ENCODE measurements at places on chromosomes 16 and 17.

DNA sequence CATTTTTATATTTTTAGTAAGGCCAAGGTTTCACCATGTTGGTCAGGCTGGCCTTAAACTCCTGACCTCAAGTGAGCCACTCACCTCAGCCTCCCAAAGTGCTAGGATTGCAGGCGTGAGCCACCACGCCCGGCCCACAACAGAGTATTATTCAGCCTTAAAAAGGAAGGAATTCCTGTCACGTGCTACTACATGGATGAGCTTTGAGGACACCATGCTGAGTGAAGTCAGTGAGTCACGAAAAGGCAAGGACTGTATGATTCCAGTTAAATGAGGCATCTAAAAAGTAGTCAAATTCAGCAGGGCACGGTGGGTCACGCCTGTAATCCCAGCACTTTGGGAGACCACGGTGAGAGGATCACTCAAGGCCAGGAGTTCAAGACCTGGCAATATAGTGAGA is 9.7 kb downstream of the CSF3 start:
- no peak for DNase-seq

- no peak for DNase-seq
These were observed 609.9 kb downstream of the WWOX start for GRCh38 chr16:78709137-78709884.

DNA sequence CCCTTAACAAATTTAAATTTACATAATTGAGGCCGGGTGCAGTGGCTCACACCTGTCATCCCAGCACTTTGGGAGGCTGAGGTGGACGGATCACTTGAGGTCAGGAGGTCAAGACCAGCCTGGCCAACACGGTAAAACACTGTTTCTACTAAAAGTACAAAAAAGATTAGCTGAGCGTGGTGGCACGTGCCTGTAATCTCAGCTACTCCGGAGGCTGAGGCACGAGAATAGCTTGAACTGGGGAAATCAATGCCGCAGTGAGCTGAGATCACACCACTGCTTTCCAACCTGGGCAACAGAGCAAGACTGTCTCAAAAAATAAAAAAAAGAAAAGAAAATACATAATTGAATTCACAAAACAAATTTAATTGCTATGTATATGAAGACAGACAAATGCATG is 56.3 kb upstream of the KIFC3 start:
- DNase-seq = no peak

GRCh38 chr16:82995924-82996441 is 369.2 kb downstream of the CDH13 start:
- DNase-seq = peak; percentile 61

- DNase-seq = no peak
These were observed 12.8 kb downstream of the RECQL5 start for GRCh38 chr17:75654176-75654575.

DNA sequence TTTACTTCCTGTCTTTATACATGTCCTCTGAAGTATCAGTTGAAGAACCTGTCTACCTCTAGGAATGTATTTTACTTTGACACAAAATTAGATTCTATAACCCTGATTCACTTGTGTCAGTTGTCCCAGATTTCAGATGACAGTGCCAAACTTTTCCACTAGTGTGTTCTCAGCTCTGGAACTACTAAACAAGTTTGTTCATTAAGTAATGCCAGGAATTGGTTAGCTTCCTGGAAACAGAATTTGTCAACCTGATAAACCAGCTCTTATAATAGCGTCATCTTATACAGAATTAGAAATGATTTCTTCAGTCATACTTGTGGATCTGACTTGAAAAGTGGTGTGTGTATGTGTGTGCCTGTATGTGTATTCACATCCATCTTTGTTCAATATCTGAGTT is 7.4 kb downstream of the MAP3K3 start:
- no peak for DNase-seq

- DNase-seq = peak; percentile 37
These were observed 9.1 kb downstream of the NUDT16L1 start for GRCh38 chr16:4702466-4702808.

- DNase-seq = no peak
These were observed 392.9 kb upstream of the SALL1 start for GRCh38 chr16:51543971-51544370.

- DNase-seq = no peak
These were observed 220.6 kb downstream of the CDRT15L2 start for GRCh38 chr17:20800146-20800545.

GRCh38 chr17:74185571-74186185 is 17.8 kb upstream of the RPL38 start:
- DNase-seq = no peak

GRCh38 chr16:2987833-2988232 is 7.6 kb upstream of the PKMYT1 start:
- DNase-seq = no peak

- no peak for DNase-seq
These were observed 36.6 kb downstream of the KIAA0513 start for GRCh38 chr16:85064186-85064585.

- peak; percentile 22 for DNase-seq
These were observed 46.4 kb downstream of the ZNF207 start for GRCh38 chr17:32396343-32396742.

- DNase-seq = no peak
These were observed 99.7 kb downstream of the VPS53 start for GRCh38 chr17:614653-615546.

- peak; percentile 53 for DNase-seq
These were observed 2.2 kb upstream of the TRAF4 start for GRCh38 chr17:28741358-28742349.

GRCh38 chr17:10156599-10156947 is 41.8 kb downstream of the GAS7 start:
- no peak for DNase-seq

GRCh38 chr17:41869426-41869825 is 4.2 kb upstream of the KLHL11 start:
- DNase-seq = no peak

GRCh38 chr16:27385398-27385797 is 16.6 kb upstream of the IL21R start:
- DNase-seq = peak; percentile 5

GRCh38 chr16:55955845-55956244 is 80.7 kb upstream of the CES5A start:
- no peak for DNase-seq

- no peak for DNase-seq
These were observed 66.6 kb upstream of the LHX1 start for GRCh38 chr17:36870720-36870999.

GRCh38 chr17:9768381-9768934 is 22.9 kb downstream of the DHRS7C start:
- no peak for DNase-seq

GRCh38 chr17:55731586-55732250 is 9.1 kb upstream of the TMEM100 start:
- DNase-seq = peak; percentile 36

- DNase-seq = no peak
These were observed 88.5 kb downstream of the NPIPB11 start for GRCh38 chr16:29318037-29318436.

GRCh38 chr16:11901091-11901490 is 14.7 kb downstream of the GSPT1 start:
- no peak for DNase-seq

- no peak for DNase-seq
These were observed 136.9 kb upstream of the DYNLRB2 start for GRCh38 chr16:80403894-80404293.

- peak; percentile 25 for DNase-seq
These were observed 2.6 kb downstream of the GPR179 start for GRCh38 chr17:38341035-38341721.

- no peak for DNase-seq
These were observed 84.3 kb upstream of the CREBBP start for GRCh38 chr16:3964686-3965290.

DNA sequence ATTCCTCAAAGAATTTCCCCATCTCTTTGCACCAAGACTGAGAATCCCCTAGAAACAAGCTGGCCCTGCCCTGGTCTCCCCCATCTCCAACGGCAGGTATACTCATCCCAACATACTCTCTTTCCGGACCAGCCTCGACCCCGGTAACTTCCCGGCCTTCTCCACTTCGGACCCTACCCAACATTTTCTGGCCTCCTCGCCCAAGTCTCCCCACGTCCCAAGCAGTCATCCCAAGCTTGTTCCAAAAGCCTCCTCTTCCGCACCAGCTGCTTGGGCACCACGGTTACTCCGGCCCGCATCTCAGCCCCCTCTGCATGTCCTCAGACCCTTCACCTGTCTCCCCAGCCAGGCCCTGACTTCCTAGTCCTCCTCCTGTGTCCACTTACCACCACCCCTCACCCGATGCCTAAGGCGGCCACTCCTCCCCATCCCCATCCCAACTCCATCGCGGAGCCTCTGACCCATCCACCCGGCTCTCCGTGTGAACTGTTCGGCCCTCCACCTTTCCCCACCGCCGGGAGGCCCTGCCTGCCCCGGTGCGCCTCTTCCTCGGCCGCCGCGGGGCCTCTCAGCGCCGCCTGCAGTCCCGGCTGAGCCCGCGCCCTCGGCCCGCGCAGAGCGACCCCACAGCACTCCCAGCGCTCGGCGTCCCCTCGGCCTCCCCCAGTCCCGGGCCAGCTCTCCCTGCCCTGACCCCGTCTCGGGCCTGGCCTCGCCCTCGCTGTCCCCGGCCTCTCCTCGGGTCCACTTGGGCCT is 994 bp downstream of the PITPNA start:
- peak; percentile 36 for DNase-seq

GRCh38 chr17:49845321-49845720 is 2.5 kb downstream of the TAC4 start:
- DNase-seq = no peak

GRCh38 chr17:7888184-7888920 is at the start of gene CHD3:
TSS of gene CHD3 (plus strand) at chr17:7888789. CDS start at chr17:7889001, 212 bp downstream.
- peak; percentile 65 for DNase-seq

DNA sequence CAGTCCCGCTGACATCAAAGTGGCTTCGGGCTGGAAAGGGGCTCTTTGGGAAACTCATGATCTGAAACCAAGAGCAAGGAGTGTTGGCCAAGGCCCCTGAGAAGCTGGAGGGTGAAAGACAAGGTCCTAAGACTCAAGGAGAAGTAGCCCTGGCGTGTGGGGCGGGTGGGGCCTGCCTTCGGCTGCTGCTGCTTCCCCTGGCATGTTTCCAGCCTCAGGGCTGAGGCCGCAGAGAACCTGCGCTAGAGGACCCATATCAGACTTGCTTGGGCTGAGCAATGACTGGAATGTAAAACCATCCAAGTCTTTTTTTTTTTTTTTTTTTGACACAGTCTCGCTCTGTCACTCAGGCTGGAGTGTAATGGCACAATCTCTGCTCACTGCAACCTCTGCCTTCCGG is 67.5 kb upstream of the GCSH start:
- no peak for DNase-seq

GRCh38 chr17:77423589-77424451 is 283.1 kb downstream of the SEC14L1 start:
- peak; percentile 57 for DNase-seq

DNA sequence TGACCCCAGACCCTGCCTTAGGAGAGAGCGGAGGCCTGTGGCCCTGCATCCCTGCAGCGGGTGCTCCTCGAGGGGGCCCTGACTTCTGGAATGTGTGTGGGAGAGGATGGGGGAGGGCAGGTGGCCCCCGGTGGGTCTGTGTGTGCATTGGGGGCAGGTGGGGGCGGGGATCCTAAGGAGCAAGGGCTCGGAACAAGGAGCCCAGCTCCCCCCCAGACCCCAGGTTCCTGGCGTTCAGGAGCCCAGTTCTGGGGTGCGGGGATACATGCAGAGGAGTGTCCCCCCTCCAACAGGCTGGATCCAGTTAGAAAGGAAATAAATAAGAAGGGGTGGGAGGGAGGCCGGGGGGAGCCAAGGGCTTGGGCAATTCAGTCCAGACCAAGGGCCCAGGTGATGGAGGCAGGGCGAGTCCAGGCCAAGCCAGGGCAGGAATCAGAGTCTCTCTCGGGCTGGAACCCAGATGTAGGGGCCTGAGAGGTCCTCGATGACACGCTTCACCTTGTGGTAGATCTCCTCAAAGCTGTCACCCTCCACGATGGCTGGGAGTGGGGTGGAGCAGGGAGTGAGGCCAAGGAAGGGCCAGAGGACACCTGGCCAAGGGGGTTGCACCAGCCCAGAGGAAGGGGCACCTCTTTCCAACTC is 11.2 kb upstream of the ASGR1 start:
- no peak for DNase-seq

GRCh38 chr16:62832214-62832613 is 796.0 kb upstream of the CDH8 start:
- no peak for DNase-seq

- no peak for DNase-seq
These were observed 530 bp downstream of the GSG1L start for GRCh38 chr16:28062847-28063521.

GRCh38 chr17:30091121-30091670 is 25.4 kb upstream of the NSRP1 start:
- DNase-seq = no peak

- peak; percentile 69 for DNase-seq
These were observed 1.1 kb downstream of the PHF12 start for GRCh38 chr17:28950017-28950751.

DNA sequence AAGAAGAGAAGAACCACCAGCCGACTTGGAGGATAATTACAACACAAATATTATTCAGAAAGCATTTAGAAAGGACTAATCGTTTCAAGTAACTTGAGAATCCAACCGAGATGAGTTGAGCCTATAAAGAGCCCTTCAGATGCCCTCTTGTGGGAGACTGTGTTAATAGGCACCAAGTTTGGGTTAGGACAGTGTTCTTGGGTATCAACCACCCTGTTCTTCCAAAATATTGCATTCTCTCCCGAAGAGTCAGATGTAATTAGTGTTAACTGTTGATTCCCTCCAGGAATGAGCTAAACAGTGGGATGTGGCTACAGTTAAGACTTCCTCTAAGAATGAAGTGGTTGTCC is 87.8 kb upstream of the NOL11 start:
- no peak for DNase-seq

DNA sequence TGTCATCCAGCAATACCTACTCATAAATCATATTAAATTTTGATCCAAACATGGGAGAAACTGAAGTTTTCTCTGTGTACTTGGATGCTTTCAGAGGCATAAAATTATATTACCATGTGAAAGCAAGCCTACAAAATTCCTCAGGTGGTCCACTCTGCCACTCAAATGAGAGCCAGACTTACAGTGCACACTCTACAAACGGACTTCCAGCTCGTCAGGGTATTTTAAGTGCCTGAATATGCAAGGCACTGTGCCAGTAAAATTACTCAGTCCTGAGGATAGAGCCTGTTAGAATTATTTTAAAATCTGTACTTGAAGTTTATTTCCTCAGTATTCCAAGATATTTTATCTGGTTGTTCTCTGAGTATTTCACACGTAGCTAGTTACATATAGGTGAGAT is 54.5 kb downstream of the TENT4B start:
- no peak for DNase-seq

GRCh38 chr16:56278196-56278855 is 87.0 kb downstream of the GNAO1 start:
- no peak for DNase-seq

Data from colonic mucosa (tissue), 4 donors.